ENCODE measurements at places on chromosomes 6 and 20.

GRCh38 chr6:154164397-154164796, 125.4 kb downstream of the OPRM1 start:
- no peak for DNase-seq

DNA sequence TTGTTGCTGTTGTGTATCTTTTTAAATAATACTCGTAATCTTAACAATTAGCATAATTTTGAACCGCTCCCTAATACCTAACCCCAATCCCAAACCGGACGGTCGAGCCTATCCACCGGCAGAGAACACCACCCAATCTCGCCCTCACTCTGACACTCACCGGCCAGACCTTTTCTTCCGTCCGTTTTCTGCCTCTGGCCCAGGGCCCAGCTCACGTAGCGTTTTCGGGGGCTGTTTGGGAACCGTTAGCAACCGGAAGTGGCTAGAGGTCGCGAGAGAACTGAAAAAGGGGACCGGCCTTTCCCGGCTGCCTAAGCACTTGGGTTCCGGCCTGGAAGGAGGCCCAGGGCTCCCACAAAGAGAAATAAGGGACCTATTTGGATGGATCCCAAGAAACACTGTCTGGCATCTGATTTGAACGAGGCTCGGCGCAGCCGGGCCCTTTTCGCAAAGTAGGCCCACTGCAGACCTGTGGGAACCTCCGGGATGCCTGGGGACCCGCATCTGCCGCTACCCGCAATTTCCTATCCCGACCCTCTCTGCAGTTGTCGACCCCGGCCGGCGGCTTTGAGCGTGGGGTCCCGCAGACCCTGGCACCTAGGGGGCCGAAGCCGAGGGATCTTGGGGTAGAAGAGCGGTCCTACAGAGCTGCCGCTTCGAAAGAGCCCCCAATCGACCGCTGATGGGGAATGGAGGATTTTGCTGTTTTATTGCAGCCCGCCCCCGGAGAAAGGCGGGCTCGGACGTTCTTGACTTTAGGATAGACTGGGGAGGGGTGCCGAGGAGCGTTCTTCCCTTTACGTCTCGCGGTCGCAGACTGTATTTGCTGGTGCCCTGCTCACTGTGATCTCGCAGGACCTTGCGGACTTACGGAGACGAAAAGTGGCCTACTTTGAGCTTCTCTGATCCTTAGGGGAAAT, 4.8 kb upstream of the ZKSCAN8 start:
- peak; percentile 42 for DNase-seq

- no peak for DNase-seq
These were observed 10.1 kb upstream of the FKBP5 start for GRCh38 chr6:35698858-35699257.

DNA sequence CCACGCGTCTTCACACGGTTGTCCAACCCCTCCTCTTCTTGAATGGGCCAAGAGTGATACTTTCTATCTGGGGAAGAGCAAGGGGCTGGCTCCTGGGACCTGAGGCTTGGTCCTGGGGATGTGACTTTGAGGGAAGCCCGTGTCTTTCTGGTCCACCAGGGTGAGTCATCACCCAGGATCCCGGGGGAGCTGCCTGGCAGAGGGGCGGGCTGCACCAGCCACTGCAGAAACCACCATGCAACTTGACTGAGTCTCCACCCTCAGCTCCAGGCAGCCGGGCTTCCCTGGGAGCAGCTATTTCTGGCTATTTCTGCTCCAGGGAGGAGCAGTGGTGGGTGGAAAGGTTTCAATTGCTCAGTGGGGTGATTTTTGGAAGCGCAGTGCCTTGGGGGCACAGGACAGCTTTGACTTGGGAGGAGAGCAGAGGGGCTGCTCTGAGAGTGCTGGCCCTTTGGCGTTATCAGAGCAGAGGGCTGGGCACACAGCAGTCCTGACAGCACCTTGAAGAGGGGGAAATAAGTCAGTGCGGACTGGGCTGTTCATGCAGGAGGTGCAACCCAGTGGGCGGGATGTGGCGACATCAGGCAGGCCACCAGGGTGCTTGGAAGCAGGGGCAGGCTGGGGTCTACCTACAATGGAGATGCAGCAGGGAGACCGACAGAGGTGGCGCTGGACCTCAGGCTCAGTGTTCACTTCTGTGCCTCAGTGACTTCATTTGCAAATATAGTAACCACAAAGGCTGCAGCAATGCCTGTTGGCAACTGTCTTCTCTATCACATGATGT, 45.1 kb upstream of the FAM83D start:
- no peak for DNase-seq

DNA sequence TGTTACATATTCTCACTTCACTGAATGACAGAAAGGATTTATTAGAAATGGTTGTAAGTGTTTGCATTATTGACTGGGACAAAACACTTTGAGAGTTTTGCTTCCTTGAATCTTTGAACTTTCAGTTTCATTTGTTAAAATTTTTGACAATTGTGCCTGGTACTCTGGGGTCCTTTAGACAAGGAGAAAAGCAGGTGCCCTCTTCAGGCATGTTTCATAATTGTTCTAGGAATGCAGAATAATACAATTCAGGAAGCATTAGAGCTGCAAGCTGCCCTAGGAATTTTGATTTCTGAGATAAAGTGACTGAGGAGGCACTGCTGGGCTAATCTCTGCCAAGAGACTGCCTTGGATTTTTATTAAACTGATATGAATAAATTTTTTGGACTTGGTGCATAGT, 49.7 kb downstream of the TOP1 start:
- DNase-seq = no peak

DNA sequence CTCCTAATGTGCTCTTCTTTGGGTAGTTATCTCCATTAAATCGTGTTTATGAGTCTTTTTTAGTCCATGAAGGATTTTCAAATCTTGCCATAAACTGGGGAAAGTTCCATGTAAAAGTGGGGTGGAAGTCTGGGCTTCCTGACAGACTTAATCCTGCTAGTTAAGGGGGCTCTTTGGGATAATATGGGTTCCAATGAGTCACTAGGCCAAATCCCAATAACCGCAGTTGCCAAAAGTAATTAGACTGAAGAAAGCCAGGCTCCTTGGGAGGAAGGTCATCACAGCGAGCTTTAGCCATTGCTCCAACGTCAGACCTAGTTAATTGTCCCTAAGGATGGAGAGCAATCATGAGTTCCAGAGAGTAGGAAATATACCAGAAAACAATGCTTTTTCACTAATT, 10.8 kb downstream of the RSPO3 start:
- DNase-seq = no peak

DNA sequence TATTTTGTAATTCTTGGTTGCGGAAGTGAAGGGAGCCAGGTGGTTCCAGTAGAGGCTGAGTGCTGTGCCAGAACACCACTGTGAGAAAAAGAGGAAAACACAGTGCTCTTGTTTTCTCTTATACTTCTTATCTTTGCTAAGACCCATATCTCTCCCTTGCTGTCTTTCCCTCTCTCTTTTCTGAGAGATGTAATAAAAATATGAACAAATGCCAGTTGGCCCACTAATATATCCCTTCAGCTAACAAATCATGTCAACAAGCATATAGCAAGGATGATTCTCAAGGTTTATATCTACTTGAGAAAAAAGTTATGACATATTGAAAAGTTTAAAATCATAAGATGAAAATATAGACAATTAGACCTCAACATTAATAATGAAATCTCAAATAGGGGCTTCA, 758.3 kb downstream of the HDGFL1 start:
- no peak for DNase-seq

DNA sequence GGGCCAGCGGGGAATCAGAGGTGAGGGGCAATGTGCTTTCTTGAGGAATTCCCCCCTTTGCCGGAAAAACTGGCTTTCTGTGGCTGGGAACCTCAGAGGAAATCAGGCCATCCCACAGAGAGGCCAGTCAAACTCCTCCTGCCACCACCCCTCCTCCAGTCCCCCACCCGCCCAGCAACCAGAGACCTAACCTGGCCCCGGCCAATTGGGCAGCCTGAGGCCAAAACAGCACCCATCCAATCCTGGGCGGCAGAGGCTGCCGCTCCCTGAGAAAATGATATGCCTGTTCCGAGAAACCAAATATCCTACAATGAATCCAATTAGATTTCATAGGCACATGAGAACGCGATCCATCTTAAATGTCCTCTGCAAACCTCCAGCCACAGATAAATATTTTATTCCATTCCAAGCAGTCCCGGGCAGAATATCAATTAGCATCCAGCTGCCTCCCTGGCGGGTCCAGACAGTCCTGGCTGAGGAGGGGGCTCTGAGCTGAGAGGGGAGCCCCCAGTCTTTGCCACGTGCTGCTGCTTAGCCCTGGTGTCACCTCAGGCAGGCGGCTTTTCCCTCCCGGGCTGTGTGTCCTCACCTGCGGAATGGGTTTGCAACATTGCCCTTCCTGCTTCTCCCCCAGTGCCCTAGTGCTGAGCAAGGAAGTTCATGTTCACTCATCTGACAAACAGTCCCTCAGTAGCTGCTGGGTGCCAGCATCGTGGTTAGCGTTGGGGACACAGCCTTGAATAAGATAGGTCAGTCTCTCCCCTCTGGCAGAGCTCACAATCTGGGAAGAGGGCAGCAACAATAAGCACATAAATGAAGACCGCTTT, 95.0 kb downstream of the DLGAP4 start:
- DNase-seq = no peak

DNA sequence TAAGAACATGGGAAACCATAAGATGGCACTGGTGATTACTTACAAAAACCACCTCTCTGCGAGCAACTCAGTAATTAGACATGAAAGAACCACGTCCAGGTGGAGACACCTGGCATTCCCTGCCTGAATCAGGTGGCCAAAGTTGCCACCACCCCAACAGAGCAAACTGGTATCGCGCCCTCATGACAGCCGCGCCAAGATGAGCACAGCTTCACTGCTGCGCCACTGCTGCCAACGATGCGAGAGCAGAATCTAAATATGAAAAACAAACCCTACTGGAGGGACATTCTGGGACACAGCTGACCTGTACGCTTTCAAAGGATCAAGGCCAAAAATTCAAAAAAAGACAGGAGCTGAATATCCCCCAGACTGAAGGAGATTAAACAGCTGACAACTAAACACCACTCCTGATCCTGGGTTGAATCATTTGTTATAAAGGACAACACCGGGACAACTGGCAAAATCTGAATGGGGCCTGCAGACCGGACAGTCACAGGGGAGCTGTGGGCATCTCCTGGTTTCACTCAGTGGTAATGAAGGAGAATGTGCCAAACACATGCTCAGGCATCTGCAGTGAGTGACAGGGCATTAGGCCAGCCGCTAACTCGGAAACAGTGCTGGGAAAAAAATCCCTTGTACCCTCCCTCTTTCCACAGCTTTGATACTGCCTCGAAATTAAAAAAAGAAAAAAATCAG, 17.4 kb downstream of the CST7 start:
- no peak for DNase-seq

DNA sequence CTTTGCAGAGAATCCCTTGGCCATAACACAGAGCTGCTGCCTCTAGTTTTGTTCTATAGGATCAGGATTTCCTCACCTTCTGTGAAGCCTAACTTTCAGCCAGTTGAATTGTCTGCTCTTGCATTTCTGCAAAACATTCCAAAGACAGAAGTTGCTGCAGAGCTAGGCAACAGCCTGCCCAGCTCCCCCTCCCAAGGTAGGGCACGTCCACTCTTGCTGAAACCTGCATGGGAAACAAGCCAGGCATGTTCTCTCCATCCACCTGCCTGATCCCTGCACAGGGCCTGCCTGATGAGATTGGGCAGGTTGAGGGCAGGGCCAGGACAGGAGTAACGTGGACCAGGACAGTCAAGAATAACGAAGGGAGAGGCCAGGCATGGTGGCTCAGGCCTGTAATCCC, 58.9 kb upstream of the NAA20 start:
- no peak for DNase-seq

DNA sequence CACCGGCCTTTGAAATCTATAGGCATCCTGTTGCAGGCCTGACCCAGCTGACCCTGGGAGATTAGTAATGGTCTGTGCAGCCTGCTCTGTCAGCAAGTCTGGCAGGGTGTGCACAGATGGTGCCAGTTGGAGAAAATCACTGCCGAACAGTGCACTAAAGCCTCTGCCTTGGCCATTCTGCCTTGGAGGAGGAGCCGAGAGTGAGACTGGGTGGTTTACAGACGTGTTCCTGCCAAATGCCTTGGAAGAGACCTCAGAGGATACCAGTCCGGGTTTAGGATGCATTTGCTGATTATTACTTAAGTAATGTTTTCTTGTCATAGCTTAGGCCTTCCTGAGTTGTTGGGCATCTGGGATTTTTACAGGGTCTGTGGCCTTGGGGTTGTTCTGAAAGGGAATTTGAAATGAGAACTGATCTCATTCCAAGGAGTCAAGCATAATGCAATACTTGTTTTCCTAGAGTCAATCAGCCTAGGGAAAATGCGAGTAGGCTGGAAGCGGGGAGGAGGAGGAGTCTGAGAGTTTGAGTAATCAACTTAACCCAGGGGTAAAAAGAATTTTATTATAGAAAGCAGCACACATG, 292.1 kb downstream of the SOX4 start:
- DNase-seq = no peak

- DNase-seq = no peak
These were observed 72.3 kb downstream of the SLC16A10 start for GRCh38 chr6:111159633-111160032.

DNA sequence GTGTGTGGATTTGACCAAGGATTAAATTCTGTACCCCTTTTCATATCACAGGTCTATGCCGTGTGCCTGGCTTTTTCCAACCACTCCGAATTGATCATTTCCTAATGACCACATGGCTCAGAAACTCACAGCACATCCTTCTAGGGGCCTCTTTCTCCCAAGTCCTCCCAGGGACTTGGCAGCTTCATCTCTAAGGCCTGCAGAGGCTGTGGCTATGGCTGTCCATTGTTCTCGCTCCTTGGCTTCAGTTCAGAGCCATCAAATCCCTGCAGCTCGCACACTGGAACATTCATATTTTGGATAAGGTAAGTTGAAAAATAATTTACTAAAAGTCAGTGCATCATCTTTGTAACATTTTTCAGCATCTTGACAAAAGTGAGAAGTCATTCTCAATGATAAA, 497.2 kb upstream of the CDH4 start:
- DNase-seq = no peak

DNA sequence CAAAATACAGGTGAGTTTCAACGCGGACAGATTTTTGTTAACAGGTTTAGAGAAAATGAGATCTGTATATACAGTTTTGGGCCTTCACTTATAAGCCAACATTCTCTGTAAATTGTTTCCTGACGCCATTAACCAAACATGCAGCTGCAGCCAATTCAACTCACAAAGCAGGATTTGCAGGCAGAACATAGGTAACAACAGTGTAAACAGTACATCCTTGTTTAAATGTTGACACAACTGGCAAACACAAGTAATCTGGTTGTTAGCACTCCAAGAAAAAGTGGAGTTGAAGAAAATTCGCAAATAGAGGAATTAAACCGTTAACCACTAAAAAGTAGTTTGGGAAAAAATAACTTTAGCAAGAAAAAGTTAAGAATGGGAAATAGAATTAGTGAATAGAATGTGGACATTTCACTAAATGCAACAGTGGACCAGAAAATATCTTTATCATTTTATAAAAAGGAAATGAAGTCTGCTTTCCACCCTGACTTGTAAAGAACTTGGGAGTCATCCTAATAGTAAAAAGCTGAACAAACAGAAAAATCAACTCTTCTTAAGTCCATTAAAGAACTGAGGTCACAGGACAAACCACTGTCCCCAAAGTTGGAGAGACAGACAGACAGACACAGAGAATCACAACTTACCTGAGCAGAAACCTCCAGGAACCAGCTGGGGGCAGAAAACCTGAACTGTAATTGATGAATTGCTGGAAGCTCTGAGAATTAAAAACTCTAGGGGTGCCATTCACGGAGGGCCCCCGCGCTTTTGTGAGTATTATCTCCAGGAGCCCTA, 10.1 kb downstream of the SMIM28 start:
- DNase-seq = no peak

GRCh38 chr6:155287762-155288161, 23.9 kb downstream of the CLDN20 start:
- DNase-seq = no peak
